Fibroblast of lung (primary cell): ENCODE measurements at places on chromosomes 12 and 14. TPM values are rescaled to one million over a fixed set of nuclear protein-coding genes. Genes with fewer than 3 reads are reported as not detected.

Gene ANAPC5
- 99.9 and 113 TPM in 2 replicates for total RNA-seq

Gene KRT77
- total RNA-seq = not detected in 2 replicates

Gene CHST11
- total RNA-seq = 2.6 and 3.5 TPM in 2 replicates

Gene GRIP1
- 0.26 TPM in 1 of 2 replicates, not detected in the other for total RNA-seq

GRCh38 chr12:126286203-126286602 lies 1221.0 kb downstream of the AACS start:
- no peak overlapping the region for H3K4me3 ChIP-seq
- H3K27ac ChIP-seq = no peak overlapping the region
- no peaks in the 10 kb centered on the region for H3K27me3 ChIP-seq

- no peak overlapping the region for H3K27ac ChIP-seq
- no peak overlapping the region for H3K4me3 ChIP-seq
- H3K36me3 ChIP-seq = no peaks in the 10 kb centered on the region
- no peaks in the 10 kb centered on the region for H3K27me3 ChIP-seq
- no peak for DNase-seq
Measured at GRCh38 chr12:97425380-97425779, 37.2 kb upstream of the RMST start.

DNA sequence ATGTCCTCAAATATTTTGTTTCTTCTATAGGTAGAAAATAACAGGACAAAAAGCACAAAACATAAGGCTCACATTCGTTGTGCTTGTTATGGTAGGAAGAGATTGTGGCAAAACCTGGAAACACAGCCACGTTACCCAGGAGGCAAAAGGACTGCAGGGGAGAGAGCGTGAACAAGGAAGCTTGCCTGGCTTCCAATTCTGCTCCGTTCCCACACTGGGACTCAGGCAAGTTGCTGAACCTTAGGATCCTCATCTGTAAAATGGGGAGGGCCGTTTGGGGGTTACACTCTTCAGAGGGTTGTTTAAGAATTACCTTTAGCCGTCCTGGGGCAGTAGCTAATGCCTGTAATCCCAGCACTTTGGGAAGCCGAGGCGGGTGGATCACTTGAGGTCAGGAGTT lies 205.3 kb downstream of the SSPN start:
- no peak overlapping the region for H3K27ac ChIP-seq
- no peaks in the 10 kb centered on the region for H3K4me1 ChIP-seq
- no peak for DNase-seq
- H3K4me3 ChIP-seq = no peak overlapping the region
- no peaks in the 10 kb centered on the region for H3K27me3 ChIP-seq

DNA sequence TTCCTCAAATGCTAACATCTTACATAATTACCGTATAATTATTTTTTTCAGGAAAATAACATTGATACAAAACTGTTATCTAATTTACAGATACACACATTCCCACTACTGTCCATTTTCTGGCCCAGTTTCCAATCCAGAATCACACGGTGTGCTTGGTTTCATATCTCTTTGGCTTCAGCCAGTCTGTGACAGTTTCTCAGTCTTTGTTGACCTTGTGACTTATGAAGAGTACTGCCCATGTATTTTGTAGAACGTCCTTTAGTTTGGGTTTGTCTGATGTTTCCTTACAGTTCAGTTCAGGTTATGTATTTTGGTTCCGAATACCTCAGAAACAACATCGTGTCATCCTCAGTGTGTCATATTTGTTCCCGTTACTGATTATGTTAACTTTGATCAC lies 16.2 kb downstream of the RXYLT1 start:
- no peaks in the 10 kb centered on the region for H3K27me3 ChIP-seq
- H3K27ac ChIP-seq = no peak overlapping the region
- H3K4me1 ChIP-seq = no peaks in the 10 kb centered on the region
- no peak for DNase-seq
- no peak overlapping the region for H3K4me3 ChIP-seq

DNA sequence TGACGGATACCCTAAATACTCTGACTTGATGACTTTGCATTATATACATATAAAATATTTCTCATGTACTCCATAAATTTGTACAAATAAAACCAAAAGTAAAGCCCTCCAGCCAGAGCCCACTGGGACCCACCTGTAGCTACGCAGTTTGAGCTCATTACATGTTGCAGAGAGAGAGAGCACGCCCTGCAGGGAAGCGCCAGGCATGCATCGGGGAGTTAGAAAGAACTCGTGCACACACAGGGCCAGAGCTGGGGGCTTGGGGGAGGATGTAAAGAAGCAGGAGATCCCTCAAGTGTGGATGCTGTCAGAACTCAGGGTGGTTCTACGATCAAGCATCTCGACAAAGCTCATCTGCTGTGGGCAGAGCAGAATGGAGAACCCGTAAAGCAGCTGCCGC lies 178.5 kb upstream of the RTL1 start:
- peaks cover 4% of the 10 kb centered on the region for H3K27me3 ChIP-seq
- no peak for DNase-seq
- H3K36me3 ChIP-seq = no peaks in the 10 kb centered on the region
- H3K4me3 ChIP-seq = no peak overlapping the region
- H3K27ac ChIP-seq = no peak overlapping the region

DNA sequence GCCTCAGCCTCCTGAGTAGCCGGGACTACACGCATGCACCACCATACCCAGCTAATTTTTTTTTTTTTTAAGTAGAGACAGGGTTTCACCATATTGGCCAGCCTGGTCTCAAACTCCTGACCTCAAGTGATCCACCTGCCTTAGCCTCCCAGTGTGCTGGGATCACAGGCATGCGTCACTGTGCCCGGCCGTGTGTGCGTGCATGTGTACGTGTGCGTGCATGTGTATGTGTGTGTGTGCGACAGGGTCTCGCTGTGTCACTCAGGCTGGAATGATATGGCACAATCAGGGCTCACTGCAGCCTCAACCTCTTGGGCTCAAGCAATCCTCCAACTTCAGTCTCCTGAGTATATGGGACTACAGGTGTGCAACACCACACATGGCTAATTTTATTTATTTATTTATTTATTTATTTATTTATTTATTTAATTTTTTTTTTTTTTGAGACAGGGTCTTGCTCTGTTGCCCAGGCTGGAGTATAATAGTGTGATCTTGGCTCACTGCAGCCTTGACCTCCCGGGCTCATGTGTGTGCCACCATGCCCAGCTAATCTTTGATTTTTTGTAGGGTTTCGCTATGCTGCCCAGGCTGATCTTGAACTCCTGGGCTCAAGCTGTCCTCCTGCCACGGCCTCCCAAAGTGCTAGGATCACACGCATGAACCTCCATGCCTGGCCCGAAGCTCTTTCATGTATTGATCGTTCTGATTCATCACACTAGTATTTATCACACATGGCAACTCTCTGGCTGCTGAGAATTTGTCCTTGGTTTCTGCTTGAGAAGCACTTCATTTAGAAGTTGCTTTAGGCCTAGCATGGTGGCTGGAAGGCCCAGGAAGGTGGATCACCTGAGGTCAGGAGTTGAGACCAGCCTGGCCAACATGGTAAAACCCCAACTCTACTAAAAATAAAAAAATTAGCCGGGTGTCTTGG lies 35.9 kb upstream of the CLIP1 start:
- no peak overlapping the region for H3K4me3 ChIP-seq
- H3K27me3 ChIP-seq = no peaks in the 10 kb centered on the region
- H3K36me3 ChIP-seq = no peaks in the 10 kb centered on the region
- H3K27ac ChIP-seq = no peak overlapping the region
- DNase-seq = no peak

GRCh38 chr12:27592548-27592947 lies 68.5 kb downstream of the PPFIBP1 start:
- peak overlapping the region; percentile 51 for H3K27ac ChIP-seq
- peak; percentile 90 for DNase-seq
- H3K36me3 ChIP-seq = no peaks in the 10 kb centered on the region
- H3K27me3 ChIP-seq = no peaks in the 10 kb centered on the region
- no peak overlapping the region for H3K4me3 ChIP-seq
- H3K4me1 ChIP-seq = peaks cover 15% of the 10 kb centered on the region

GRCh38 chr14:94317259-94317658 lies 5.9 kb downstream of the SERPINA6 start:
- H3K36me3 ChIP-seq = no peaks in the 10 kb centered on the region
- H3K4me1 ChIP-seq = no peaks in the 10 kb centered on the region
- no peaks in the 10 kb centered on the region for H3K27me3 ChIP-seq
- no peak overlapping the region for H3K4me3 ChIP-seq
- peak; percentile 68 for DNase-seq
- no peak overlapping the region for H3K27ac ChIP-seq

GRCh38 chr12:56190695-56191155 lies 1.4 kb upstream of the SMARCC2 start:
- H3K4me3 ChIP-seq = peak overlapping the region; percentile 91
- H3K36me3 ChIP-seq = no peaks in the 10 kb centered on the region
- no peak overlapping the region for H3K27ac ChIP-seq

GRCh38 chr12:106957583-106957982 lies 1.9 kb downstream of the TMEM263 start:
- H3K27me3 ChIP-seq = no peaks in the 10 kb centered on the region
- no peak for DNase-seq
- peaks cover 1% of the 10 kb centered on the region for H3K36me3 ChIP-seq
- H3K4me1 ChIP-seq = no peaks in the 10 kb centered on the region
- H3K4me3 ChIP-seq = peak overlapping the region; percentile 99

DNA sequence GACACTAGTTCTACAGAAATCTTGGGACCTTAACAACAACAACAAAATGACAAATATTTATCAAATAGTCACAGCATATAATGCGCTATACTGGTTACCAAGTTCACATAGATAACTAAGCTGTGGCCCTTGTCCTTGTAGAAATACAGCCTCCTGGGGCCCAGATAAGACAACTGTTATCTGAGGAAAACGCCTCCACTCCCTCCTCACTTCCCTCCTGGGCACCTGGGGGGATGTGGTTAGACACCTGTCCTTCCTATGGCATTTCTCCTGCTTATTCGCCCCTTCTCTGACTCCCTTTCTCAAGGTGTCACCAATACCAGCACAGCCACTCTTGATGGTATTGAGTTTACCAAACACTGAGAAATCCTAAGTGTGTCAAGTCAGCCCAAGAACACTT lies 419.4 kb downstream of the RAD51B start:
- no peak overlapping the region for H3K27ac ChIP-seq
- no peaks in the 10 kb centered on the region for H3K36me3 ChIP-seq
- DNase-seq = no peak

Gene KRT72
- total RNA-seq = not detected in 2 replicates

Gene IL31
- not detected in 2 replicates for total RNA-seq

Gene KRT6A
- not detected in 2 replicates for total RNA-seq

Gene MUCL1
- total RNA-seq = not detected in 2 replicates

DNA sequence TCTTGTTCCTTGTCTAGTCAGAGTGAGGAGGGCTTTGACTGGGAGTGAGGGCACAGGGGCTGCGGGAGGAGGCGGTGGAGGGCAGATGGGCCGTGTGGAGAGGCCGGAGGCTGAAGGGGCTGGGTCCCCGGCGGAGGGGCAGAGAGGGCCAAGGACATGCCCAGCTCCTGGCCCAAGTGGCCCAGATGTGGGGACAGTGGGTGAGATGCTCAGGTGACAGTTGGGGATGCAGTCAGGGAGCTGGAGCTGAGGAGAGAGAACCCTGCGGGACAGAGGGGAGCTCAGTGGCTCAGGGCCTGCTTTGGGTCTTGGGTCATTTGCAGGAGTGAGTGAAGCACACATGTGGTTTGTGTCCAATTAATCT lies 26.5 kb upstream of the PLD4 start:
- peaks cover 3% of the 10 kb centered on the region for H3K36me3 ChIP-seq
- H3K4me3 ChIP-seq = no peak overlapping the region
- no peak overlapping the region for H3K27ac ChIP-seq
- H3K27me3 ChIP-seq = no peaks in the 10 kb centered on the region

GRCh38 chr12:19082365-19082911 lies 47.1 kb upstream of the PLEKHA5 start:
- no peaks in the 10 kb centered on the region for H3K27me3 ChIP-seq
- H3K4me1 ChIP-seq = no peaks in the 10 kb centered on the region
- H3K27ac ChIP-seq = no peak overlapping the region
- H3K36me3 ChIP-seq = no peaks in the 10 kb centered on the region
- no peak overlapping the region for H3K4me3 ChIP-seq

DNA sequence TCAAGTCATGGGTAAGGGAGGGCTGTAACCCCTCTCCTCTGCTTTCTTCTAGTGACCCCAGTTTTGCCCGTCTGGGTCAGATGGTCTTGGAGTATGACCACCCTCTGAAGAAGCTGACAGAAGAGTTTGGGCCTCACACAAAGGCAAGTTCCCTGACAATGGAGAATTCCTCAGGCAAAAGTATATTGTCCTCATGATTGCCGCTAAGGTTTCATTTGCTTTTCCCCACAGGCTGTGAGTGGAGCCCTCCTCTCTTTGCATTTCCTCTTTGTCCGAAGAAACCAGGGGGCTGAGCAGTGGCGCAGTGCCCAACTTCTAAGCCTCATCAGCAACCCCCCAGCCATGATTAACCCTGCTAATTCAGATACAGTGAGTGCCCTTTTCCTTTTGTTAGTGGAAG lies 12.1 kb downstream of the NCKAP1L start:
- no peak overlapping the region for H3K4me3 ChIP-seq
- H3K27me3 ChIP-seq = no peaks in the 10 kb centered on the region
- no peak overlapping the region for H3K27ac ChIP-seq
- H3K4me1 ChIP-seq = no peaks in the 10 kb centered on the region
- DNase-seq = no peak

GRCh38 chr14:76117789-76118484 lies 33.8 kb upstream of the GPATCH2L start:
- no peaks in the 10 kb centered on the region for H3K27me3 ChIP-seq
- no peaks in the 10 kb centered on the region for H3K4me1 ChIP-seq
- no peak overlapping the region for H3K27ac ChIP-seq
- no peak for DNase-seq

GRCh38 chr12:16685107-16685506 lies 79.1 kb upstream of the LMO3 start:
- H3K27me3 ChIP-seq = no peaks in the 10 kb centered on the region
- no peak overlapping the region for H3K4me3 ChIP-seq
- no peaks in the 10 kb centered on the region for H3K4me1 ChIP-seq
- no peak overlapping the region for H3K27ac ChIP-seq

DNA sequence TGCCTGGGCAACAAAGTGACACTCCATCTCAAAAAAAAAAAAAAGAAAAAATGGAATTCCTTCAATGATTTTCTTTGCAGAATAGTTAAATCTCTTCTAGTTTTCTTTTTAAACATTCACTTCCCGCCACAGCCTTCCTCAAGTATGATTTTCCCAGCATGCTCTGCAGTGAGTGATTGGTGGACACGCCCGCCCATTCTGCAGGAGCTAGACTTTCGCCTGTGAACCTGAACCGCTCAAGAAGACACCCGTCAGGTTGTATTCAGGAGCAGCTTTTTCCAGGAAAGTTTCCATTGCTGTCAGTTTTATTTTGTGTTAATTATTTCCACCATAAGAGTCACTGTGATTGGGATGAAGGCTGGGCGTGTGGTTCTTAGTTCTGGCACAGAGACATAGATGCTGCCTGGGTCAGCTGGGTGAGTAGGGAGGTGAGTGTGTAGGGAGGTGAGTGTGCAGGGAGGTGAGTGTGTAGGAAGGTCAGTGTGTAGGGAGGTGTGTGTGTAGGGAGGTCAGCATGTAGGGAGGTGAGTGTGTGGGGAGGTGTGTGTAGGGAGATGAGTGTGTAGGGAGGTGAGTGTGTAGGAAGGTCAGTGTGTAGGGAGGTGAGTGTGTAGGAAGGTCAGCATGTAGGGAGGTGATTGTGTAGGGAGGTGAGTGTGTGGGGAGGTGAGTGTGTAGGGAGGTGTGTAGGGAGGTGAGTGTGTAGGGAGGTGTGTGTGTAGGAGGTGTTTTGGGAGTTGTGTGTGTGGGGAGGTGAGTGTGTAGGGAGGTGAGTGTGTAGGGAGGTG lies 76.2 kb downstream of the KIF26A start:
- H3K36me3 ChIP-seq = no peaks in the 10 kb centered on the region
- no peak for DNase-seq
- H3K27ac ChIP-seq = no peak overlapping the region
- no peak overlapping the region for H3K4me3 ChIP-seq
- no peaks in the 10 kb centered on the region for H3K4me1 ChIP-seq

GRCh38 chr12:55850893-55851292 lies 8.2 kb upstream of the MMP19 start:
- H3K27me3 ChIP-seq = no peaks in the 10 kb centered on the region
- H3K4me3 ChIP-seq = no peak overlapping the region
